ENCODE measurements at places on chromosomes 11 and 22.

- DNase-seq: no peak
Observed at GRCh38 chr22:46143491-46144147, 6.7 kb upstream of the PPARA start.

DNA sequence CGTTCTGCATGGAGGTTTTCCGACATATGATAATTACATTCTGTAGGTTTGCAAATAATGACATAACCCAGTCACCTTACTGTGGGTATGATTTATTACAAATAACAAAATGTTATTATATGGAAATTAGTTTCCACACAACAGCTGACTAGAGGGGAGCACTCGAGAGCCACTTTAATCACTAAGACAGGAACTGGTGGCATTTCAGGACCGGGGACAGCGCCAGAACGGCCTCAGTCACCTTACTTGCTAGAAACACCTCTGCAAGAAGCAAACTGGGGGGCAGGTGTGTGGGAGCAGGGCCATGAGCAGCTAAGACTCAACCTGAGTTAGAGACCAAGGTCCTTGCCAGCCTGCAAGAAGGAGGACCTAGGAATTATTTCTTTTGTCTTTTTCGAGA, 199.9 kb downstream of the DSCAML1 start:
- no peak for DNase-seq

DNA sequence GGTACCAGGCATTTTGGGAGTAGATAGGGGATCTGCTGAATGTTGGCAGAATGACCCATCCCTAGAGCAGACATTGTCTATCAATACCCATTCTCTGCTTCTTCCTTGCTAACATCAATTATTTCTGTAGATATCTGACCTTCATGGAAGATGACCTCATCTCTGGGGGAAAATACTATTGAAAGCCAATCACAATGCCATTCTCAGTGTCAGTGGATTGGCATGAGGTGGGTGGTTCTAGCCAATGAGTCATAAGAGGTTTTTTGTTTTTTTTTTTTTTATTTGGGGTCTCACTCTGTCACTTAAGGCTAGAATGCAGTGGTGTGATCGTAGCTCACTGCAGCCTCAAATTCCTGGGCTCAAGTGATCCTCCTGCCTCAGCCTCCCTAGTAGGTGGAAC, 42.5 kb downstream of the SNX19 start:
- DNase-seq: no peak

DNA sequence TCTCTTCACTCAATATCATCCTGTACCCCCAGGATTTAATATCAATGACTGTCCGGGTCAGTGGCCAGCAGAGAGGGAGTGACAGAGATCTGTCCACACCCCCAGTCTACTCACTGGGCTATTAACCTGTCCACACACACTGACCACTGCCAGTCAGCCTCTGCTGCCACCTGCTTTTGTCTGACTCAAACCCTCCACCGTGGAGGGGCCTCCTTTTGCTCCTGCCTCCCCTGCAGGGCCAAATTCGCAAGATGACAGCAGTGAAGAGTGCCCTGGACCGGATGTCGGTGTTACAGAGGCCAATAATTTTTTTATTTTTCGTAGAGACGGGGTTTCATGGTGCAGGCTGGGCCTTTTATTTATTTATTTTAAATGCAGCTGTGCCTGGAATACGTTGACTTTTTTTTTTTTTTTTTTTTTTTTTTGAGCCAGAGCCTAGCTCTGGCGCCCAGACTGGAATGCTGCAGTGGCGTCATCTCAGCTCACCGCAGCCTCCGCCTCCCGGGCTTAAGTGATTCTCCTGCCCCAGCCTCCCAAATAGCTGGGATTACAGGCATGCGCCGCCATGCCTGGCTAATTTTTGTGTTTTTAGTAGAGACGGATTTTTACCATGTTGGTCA, 5.1 kb downstream of the PDXP start:
- no peak for DNase-seq

GRCh38 chr11:117859061-117859460, 17.4 kb downstream of the FXYD6 start:
- no peak for DNase-seq

DNA sequence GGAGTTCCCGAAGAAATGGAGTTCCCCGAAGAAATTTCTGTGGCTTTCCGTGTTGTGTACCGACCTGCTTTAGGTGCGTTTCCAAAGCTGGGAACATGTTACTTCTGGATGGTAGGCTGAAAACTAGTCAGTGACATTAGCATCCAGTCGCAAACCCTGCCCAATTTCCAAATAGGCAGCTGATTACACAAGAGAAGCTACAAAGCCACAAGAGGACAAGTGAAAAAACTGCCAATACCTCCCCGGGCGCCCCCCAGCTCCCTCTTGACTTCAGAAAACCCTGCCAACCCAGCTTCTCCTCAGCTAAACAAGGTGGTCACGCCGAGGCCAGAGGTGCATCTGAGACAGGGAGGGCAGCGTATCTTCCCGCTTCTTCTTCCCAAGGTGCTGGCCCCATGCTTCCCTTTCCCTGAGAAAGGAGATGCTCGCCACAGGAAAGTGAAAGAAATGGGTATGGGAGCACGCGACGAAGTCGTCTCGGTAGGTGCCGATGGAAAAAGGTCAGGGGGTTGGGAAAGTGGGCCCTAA, 551 bp downstream of the AGBL2 start:
- DNase-seq: peak; percentile 35

DNA sequence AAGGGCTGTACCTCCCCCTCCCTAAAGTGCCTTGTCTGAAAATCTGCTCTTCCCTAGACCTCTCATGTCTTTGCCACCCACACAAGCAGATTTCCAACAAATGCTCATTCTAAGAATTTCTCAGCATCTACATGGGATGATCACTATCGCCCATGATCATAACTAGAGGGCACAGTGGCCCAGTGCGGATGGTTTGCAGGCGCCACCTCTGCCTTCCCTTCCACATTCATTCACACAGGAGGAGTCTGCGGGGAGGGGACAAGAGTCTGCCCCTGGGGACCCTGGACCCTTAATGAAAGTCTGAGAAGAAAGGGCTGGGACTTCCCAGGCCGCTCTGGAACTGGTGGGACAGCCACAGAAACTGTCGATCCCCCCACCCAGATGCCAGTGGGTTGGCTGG, 28.9 kb downstream of the KCTD17 start:
- no peak for DNase-seq

DNA sequence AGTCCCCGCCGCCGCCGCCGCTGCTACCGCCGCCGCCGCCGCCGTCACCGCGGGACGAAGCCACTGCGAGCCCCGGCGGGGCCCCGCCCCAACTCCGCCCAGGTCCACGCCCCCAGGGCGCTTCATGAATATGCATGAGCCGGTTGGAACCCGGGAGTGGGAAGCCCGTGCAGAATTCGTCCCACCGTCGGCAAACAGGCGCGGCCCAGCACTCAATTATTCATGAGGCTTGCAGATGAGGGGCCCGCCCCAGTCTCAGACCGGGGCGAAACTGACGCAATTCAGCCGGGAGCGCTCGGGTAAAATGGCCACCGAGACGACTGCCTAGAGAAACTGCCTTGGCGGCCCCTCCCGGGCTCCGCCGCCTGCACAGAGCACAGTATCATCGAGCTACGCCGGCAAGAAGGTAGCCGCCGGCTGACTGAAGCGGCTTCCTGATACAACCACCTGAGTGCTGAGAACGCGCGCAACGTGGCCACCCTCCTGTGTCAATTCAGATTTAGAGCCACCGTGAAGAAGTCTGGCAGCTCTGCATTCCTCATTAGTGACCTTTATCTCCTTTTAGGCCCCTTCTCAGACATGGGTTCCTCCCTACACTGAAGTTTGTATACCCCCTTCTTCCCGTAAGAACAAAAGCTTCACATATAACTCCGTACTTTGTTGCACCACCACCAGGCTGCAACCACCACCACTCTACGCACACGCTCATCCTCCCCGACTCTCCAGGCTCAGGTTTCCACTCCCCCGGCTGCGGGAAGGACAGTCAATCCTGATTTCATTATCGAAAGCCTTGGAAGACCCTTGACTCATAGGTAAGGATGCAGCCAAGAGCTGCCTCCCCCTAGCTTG, at the start of gene TNKS1BP1:
Gene TNKS1BP1 (minus strand): TSS at position 67 of the 849 bp plus-strand sequence. CDS start 3,067 bp downstream, outside the sequence.
- DNase-seq: peak; percentile 95

DNA sequence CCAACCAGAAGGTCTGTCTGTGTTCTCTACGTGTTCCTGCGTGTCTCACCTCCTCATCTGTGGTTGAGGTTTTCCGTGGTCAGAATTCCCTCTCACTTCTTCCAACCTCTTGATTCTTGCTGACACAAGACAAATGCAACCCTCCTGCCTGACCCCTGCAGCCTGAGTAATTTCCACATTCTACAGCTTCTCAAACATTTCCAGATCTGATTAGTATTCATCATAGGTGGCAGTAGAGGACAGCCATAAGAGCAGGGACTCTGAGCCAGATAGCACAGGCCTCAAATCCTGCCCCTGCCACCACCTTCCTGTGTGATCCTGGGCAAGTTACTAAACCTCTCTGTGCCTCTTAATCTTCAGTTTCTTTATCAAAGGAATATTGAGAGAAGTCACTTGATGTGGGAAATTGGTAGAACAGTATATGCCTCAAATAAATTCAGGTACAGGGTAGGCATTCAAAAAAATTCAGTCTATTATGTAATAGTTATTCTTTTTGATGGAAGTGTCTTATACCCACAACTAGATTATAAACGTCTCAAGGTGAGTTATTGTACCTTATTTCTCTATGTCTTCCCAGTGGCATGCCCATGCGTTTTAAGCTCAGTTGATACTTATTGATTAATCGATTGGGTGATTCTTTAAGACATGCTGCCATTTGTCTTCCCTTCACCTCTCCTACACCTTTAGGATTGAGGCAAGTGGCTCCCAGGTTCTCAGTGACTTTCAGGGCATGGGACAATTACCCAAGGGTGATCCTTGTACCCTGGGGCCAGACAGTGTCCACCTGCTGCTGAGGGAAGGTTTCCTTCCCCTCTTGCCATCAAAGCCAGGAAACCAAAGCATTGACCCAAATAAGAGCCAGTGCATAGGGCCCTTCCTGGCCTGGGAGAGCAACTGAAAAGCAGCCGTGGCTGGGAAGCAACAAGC, 19.6 kb downstream of the POU2AF1 start:
- no peak for DNase-seq

- peak; percentile 32 for DNase-seq
Observed at GRCh38 chr11:122486793-122487495, 168.6 kb upstream of the UBASH3B start.

DNA sequence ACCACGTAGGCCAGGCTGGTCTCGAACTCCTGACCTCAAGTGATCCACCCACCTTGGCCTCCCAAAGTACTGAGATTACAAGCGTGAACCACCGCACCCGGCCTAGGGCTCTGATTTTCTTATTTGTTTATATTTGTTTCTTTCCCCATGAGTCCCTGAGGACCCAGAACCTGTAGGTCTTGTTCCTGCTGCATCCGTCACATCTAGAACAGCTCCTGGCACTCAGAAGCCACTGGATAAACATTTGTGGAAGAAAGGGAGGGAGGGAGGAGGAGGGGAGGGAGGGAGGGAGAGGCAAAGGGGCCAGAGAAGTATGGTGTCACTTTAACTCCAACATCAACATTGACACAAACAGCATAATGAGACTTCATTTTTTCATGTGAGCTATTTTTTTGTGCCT, 67.7 kb downstream of the CELSR1 start:
- no peak for DNase-seq

DNA sequence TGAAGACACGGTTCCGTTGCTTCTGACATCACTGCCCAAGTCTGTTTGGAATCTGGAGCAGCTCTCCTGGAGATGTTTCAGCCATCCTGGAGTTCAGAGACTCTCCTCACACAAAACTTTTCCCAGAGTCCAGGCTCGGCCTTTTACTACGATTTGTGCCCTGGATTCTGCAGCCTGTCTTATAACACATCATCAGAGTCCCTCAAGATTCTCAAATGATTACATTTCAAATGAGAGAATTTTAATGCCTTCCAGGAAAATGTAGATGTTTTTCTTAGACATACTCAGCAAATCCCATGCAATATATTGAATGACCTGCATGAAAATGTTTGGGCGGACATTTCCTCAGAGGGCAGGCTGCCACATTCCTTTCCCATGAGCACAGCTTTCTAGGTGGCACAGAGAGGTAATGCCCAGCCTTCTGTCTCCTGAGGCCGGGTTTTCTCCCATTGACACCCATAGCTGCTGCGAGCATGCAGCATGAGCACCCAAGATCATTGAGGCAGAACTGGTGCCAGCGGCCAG, 129.1 kb downstream of the SNX19 start:
- no peak for DNase-seq

- no peak for DNase-seq
Observed at GRCh38 chr11:14041040-14041439, 78.5 kb downstream of the SPON1 start.

DNA sequence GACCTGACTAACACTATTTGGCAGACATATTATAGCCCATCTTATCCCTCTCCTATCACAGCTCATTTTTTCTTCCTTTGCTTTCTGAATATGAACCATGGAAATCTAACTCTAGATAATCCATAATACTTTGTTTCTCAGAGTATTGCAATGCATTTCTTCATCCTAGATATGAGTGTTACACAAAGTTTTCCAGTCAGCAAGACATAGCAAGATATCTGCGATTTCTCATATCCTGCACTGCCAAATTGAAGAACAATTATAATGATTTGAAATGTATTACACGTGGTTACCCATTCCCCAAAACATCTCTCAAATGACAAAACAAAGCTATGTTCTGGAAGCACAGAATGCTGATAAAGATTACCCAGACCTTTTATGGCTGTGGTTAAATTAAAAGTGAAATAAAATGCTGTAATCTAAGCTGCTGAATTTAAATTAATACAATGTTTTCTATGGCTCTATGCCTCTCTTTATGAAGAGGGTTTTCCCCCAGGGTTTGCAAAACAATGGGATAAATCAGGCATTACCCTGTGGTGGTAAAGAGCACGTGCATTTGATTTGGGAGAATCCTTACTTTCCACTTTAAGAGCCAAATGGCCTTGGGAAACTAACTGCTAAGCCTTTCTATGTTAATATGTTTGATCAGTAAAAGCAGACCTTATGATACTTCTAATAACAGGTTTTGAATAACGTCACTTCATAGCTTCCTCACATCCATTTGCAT, 1291.0 kb upstream of the CNTN5 start:
- no peak for DNase-seq

DNA sequence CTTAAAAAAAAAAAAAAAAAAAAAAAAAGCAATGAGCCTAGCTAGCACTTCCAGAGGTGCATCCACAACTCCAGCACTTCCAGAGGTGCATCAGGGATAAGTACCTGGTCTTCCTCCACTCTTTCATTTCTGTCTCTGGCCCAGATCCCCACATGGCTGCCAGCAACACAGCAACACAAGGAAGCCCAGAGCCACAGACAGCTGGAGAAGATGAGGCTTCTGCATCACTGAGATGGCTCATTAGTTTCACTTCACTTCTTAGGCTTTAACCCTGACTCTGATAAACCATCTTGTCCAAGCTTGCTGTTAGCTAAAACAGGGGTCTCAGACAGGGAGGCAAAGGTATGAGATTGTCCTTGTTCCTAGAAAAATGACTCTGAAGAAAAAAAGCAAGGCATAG, 35.6 kb downstream of the PC start:
- DNase-seq: peak; percentile 82

GRCh38 chr11:128345316-128345715, 242.0 kb downstream of the ETS1 start:
- DNase-seq: no peak

DNA sequence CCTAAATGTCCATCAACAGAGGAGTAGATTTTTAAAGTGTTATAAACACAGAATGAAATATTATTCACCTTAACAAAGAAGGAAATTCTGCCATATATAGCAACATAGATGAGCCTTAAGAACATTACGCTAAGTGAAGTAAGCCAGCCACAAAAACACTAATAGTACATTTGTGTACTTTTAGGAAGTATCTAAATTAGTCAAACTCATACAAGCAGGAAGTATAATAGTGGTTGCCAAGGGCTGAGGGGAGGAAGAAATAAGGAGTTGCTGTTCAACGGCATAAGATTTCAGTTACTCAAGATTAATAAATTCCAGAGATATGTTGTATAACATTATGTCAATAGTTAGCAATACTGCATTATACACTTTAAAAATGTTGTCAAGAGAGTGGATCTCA, 181.7 kb upstream of the ZC3H12C start:
- peak; percentile 69 for DNase-seq

- DNase-seq: no peak
Observed at GRCh38 chr22:18126606-18127005, 16.0 kb downstream of the TUBA8 start.

Measured in MV-4-11 (cell line).